IMR-90 (cell line): ENCODE measurements at places on chromosomes 3 and 15.

DNA sequence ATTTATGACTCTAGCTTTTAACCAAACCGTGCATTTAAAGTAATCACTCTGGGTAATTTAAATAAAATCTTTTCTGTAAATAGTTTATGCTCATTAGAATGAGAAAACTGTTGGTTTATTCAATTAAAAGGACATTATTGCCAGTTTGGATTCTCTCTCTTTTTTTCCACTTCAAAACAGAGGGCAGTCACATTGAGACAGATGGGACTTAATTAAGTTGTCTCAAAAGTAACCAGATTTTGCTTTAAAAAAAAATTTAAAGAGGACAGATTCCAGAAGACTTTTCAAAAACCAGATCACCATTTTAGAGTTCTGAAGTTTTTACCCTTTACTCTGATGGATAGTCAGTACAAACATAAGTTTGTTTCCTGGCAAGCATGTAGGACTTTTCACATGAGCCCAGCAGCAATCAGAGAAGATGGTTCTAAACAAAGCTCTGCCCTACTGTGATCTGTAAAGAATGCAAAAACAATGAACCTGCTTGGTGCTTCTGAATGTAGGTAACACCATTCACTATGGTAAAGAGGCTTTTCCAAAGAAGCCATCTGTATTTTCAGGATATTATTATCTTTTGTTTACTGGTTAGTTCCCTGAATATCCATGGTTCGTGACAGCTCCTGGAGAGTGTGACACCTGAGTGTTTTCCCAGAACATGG lies 136.2 kb downstream of the LRTM1 start:
- DNase-seq: no peak

GRCh38 chr3:170864525-170865208 lies 5.3 kb downstream of the RPL22L1 start:
- no peak for DNase-seq

- DNase-seq: no peak
These were observed 1054.9 kb downstream of the ROBO1 start for GRCh38 chr3:78712941-78713340.

- no peak for DNase-seq
These were observed 161.3 kb downstream of the EPHB1 start for GRCh38 chr3:134956395-134956794.

GRCh38 chr3:16945330-16945729 lies 60.6 kb downstream of the PLCL2 start:
- peak; percentile 15 for DNase-seq

DNA sequence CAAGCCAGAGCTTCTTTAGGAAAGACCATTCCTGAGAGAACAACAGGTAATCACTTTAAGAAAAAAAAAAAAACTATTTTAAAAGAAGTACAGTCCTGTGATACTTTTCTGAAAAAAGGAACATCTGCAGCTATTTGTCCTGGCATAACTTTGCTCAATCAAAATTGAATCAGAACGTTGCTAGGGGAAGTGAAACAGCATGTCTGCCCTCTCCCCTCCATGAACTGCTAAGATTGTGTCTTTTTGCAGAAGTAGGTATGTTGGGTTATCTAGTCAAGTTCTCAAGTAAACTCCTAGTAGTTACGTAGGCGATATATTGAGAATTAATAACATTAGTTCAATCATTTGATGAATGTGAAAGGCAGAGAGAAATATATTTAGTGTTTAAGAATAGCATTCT lies 1013.3 kb downstream of the TUSC7 start:
- DNase-seq: no peak

DNA sequence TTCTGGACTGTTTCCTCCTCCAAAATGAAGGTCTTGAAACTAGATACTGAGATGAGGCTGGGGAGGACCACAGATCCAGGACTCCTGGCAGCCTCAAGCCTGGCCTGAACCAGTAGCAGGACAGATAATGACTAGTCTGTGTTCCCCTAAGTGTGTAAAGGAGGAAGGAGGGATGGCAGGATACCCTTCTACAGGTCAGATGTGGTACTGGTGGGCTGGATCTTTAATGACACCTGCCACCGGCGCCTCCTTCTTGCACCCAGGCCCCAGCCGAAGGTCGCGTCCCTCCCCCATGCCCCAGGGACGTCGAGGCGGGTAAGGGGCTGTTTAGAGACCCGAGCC lies 556 bp downstream of the USP19 start:
- peak; percentile 6 for DNase-seq

DNA sequence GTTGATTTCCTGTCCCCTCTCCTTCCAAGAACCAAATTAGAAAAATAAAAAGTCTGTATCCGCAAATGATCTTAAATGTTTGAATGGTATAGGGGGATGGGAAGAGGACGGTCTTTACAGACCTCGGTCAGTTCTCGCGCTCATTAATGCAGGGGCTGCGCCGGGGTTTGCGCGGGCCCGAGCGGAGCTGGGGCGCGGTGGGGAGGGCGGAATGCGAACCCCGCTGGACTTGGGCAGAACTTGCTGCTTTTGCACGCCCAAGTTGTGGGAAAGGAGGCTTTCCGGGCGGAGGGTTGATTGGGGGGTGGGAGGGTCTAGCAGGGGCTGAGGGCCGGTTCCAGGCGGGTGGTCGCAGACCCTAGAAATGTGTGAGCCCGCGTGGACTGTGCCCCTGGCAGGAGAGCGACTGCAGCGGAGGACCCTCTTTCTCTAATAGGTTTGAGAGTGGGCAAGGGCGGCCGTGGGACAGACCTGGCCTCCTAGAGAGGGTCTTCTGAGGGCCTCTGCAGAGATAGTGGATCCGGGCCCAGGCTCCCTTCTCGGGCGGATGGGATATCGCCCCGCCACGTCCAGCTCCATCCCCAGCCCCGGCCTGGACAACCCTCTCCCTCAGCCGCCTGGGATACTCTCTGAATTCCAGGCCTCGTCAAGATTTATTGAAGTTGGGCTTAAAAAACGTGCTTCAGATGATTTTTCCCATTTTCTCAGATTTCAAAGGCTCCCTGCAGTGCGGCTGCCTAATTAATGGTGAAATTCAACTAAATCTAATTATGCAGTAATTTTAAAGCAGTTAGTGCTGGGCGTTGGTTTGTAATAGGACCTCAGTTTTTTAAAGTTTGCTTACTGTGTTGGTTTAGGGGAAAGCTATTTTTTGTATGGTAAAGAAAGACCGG lies 11.3 kb downstream of the NR2F2 start:
- no peak for DNase-seq

DNA sequence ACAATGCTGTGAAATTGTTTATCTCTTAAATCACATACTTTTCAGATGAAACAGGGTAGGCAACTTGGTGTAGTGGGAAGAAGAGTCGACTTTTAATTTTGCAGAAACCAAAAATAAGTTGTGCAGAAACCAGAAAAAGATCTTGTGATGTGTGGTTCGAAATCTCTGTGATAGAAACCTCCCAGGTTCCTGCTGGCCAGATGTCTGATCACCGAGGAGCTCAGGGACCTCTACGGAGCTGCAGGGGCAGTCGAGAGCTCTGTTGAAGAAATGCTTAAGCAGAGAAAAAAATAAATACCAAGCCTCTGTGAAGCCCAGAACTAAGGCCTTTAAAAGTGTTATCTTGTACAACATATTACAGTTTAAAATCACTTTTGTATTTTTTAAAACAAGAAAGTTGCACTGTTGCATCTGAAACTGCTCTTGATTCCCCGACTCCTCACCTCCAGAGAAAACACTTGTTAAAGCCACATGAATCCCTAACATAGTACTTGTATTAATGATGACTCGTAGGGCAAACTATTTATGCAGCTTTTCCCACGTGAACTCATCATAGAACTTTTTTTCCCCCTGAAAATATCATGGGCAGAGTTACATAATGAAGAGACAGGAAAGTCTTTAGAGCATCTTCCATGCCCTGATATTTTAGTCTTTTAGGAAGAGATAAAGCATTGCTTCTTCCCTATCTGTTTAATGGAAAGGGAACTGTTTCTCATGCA lies 51.3 kb downstream of the CCK start:
- peak; percentile 68 for DNase-seq

- peak; percentile 32 for DNase-seq
These were observed 114.3 kb downstream of the DIPK2A start for GRCh38 chr3:144085964-144086363.

DNA sequence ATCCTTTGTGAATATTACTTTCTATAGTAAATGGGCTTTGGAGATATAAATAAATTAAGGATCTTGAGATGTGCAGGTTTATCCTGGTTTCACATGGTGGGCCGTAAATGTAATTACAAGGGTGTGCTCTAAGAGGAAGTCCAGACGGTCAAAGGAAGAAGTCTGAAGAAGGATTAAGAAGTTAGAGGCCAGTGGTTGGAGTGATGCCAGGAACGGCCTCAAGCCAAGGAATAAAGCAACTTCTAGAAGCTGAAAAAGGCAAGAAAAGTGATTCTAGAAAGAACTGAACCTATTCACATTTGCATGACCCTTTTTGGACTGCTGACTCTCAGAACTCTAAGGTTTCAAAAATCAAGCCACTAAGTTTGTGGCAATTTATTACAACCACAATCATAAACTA lies 981.3 kb upstream of the ALCAM start:
- DNase-seq: no peak

GRCh38 chr3:23112491-23112890 lies 90.6 kb upstream of the UBE2E2 start:
- no peak for DNase-seq

DNA sequence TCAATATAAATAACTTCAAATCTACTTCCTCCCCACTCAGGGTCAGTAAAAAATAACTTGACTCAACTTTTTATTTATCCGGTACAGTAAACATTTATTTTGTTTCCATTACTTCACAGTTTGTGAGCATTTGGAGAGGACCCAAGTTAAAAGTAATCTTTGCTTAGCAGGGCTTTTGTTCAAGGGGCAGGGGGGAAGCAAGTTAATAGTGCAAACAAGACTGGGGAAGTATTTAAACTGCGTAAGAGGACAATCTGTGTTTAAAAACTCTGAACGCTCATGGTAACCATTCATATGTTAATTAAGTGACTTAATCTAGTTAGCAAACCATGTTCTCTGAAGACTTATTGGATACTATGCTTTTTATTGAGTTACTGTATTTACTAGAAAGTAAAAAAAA lies 346.2 kb downstream of the SLC9A9 start:
- DNase-seq: no peak

DNA sequence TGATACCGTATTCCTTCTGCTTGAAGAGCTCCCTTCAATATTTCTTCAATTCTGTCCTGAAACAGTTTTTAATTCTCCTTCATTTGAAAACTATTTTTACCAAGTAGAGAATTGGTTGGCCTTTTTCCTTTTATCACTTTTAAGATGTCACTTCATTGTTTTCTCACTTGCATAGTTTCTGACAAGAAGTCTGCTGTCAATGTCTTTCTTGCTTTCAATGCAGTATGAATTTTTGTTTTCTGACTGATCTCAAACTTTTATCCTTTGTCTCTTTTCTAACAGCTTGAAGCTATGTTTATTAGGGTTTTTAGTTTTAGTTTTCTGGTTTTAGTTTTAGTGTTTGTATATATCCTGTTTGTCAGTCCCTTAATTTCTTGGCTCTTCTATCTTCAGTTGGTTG lies 364.8 kb upstream of the TPRG1 start:
- DNase-seq: peak; percentile 23

- no peak for DNase-seq
These were observed 24.1 kb downstream of the PRR20G start for GRCh38 chr3:127263586-127264231.

GRCh38 chr15:77412972-77413698 lies 6.8 kb downstream of the PEAK1 start:
- no peak for DNase-seq

DNA sequence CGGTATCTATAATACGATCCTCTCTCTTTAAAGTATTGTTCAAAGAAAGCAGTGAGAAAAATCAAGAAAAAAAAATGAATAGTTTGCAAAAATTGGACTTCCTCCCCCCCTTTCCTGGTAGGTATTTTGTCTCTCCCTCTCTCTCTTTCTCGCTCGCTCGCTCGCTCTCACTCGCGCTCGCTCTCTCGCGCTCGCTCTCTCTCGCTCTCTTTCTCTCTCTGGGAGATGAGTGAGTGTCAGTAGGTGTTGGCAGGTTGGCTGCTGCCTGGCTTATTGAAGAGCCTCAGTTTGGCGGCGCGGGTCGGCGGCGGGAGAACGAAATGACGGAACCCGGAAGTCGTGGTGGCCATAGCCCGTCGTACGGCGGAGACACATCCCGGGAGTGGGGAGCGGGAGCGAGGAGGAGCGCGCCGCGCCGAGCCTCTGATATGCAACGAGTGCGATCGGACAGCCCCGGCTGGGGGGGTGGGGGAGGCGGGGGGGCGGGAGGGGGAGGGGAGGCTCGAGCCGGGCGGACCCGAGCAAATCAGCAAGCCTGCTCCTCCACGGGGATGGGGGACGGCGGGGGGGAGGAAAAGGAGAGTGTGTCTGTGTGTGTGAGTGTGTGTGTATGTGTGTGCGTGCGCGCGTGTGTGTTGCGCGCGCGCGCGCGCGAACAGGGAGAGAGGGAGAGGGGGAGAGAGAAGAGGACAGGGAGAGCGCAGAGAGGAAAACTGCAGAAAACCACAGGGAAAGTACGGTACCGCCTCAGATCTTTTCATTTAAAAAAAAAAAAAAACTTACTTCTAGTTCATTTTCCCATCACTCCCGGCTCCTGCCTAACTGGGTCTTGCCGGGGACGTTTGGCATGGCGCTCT lies at the start of gene MEIS2:
Gene MEIS2, minus strand, starts transcription at position 441 of the 857 bp plus-strand sequence. CDS start 1,083 bp downstream, outside the sequence.
- DNase-seq: peak; percentile 96

DNA sequence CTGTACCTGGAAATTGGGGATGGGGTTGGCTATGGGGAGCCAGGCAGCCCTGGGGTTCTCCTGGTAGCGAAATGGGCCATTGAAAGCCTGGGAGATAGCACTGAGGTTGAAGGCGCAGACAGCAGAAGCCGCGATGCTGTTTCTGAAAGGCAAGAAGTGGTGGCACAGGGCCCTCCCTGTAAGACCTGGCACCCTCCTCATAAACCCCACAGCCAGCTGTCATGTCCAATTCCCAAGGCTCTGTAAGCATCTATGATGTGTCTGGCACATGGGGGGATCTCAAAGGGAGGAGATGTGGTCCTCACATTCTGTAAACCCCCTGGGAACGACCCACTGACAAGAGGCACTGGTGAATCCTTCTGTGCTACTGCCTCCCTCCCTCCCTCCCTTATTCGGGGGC lies 104.0 kb downstream of the SEMA5B start:
- DNase-seq: no peak

DNA sequence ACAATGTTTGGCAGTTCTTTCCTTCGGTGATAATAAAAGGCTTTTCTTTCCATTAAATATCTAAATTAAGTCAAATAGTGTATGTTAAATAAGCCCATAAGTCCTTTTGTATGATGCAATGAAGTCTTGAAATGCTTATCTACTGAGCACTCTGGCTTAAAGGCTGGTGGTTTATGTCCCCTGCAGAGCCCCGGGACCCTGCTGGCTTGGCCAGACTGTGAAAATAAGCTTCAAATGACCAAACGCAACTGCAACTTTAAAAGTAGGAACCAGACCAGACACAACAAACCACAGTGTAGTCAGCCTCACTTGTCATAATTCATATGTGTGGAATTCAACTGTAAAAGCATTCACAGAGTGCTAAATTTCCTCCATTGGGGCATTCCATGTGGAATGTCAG lies 72.5 kb downstream of the FOXP1 start:
- peak; percentile 90 for DNase-seq

DNA sequence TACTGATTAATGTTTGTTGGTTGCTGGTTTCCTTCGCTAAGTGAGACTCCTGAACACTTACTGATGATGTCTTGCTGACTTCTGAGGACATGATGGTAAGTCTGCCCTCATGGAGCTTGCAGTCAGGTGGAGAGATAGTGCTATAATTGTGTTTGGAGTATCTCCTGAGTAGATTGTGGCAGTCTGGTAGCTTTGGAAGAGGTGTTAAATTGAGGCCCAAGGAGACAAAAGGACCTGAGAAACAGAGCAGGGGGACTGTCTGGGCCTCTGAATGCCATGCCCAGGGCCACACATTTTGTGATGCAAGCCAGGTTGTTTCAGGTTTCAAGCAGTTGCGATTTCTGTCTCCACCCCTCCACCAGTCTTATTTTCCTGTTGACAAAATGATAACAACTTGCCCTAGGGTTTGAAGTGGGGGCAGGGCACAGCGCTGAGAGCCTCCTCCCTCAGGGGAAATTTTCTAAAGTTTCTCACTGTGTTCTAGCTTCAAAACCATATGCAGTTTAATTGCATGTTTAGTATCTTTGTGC lies 16.7 kb downstream of the SMAD3 start:
- DNase-seq: no peak
